Stimulated activated CD8-positive, alpha-beta memory T cell treated with anti-CD3 and anti-CD28 coated beads, Interleukin-7, amount 100 ng/mL, for 1 hour (primary cell): ENCODE measurements at places on chromosomes 1 and 21.

GRCh38 chr1:81550753-81551152 is 250.0 kb upstream of the ADGRL2 start:
- DNase-seq: no peak

DNA sequence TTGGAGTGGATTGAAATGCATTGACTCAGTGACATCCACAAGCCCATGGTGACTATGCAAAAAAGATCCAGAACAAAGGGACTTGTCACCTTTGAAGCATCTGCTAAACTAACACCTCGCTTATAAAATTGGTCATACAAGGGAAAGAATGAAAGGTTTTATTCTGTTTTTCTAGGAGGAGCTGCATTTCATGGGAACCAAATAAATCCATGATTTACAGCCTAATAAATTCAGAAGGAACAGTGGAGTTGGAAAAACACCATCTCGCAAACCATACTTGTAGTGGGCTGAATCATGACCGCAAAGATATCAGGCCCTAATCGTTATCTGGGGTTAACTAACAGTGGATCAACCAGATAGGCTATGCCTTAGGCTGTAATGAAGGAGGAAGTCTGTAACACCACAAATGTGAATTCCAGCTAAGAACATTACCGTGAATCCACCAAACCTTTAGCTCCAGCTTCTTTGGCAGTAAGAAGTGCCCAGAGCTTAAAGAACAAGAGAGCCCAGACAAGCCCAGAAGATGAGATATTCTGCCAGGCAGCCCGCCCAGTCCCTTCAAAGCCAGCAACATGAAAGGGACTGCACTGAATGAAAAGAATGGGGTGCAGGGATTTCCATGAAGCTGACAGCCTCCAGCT is 27.4 kb downstream of the RSPH1 start:
- DNase-seq: no peak

DNA sequence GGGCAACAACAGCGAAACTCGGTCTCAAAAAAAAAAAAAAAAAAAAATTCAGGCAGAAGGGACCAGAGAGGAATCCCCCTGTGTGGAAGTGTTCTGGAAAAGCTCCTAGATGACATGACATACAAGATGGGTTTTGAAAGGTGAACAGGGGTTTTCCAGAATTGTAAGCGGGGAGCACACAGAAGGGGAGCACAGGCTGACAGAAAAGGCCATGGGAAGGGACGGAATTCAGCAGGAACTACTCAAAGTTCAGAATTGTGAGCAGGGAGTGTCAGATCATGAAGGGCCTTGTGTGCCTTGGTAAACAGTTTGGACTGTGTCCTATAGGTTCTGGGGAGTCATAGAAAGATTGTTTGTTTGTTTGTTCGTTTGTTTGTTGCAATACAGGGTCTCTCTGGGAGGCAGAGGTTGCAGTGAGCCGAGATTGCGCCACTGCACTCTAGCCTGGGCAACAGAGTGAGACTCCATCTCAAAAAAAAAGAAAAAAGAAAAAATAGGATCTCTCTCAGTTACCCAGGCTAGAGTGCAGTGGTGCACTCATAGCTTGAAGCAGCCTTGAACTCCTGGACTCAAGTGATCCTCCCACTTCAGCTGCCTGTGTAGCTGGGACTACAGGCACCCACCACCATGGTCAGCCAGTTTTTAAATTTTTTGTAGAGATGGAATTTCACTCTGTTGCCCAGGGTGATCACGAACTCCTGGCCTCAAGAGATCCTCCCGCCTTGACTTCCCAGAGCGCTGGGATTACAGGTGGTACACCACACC is 1.2 kb upstream of the RHBDL2 start:
- DNase-seq: no peak

DNA sequence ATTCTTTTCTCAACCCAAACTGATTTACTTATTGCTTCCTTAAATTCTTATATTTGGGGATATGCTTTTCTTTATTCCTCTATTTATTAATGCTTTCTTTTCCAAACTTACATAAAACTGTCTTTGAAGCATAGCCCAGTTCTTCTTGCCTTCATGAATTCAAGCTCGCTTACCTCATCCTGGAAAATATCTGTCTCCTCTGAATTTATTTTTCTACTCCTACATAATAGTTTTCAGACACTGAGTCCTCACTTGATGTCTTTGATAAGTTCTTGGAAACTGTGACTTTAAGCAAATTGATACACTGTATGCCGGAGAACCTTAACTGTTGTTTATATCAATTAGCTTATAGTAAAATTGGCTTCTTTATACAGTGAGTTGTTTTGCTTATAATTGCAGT is 93.8 kb downstream of the ZFYVE9 start:
- DNase-seq: no peak

DNA sequence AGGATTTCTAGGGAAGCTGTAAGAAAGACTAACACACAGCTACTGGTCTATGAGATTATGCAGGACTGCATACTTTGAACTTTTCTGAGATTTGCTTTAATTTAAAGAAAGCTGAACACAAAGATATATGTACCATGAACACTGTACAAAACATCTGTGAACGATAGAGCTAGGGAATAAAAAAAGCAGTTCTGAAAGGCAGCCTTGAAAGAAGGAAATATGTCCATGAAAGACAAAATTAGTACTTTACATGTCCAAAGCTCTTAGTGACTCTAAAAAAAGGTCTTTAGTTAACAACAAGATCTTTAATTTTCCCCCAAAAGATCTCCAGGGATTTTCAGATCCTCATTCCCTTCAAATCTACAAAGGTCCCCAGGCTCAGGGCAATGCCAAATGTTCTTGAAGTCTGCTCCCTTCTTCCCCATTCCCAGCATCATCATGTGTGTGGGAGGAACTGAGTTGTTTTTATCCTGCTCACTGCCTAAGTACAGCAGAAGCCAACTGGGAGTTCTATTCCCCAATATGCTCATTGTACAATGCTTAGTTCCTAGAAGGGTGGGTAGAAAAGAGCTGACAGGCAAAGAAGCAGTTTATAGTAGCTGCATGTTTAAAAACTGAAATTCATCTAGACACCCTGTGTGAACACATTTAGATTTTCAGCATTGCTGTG is 60.1 kb upstream of the PTCH2 start:
- DNase-seq: no peak

DNA sequence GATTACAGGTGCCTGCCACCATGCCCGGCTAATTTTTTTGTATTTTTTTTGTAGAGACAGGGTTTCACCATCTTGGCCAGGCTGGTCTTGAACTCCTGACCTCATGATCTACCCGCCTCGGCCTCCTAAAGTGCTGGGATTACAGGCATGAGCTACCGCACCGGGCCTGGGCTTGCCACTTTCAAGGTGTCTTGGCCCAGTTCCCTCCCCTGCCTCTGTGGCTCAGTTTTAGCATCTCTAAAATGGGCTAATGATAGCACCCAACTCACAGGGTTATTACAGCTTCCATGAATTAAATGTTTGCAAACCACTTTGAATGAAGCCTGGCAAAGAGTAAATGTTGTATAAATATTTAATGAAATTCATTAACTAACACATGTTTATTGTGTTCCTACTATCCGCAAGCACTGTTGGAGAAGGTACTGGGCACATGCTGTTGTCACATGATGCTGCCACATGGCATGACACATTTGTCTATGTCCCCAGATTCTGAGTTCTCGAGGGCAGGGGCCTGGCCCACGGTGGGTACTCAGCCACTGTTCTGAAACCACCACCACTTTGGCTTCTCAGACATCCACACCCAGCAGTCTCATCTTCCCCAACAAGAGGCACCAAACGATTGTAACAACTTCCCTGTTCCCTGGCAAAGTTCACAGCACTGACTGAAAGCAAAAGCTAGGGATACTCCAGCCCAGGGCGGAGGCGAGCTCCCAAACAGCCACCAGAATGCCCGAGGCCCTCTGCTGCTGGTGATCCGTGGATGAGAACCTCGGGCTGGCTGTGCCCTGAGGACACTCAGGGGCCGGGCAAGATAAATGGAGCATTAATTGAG is 9.7 kb downstream of the IFFO2 start:
- DNase-seq: no peak

DNA sequence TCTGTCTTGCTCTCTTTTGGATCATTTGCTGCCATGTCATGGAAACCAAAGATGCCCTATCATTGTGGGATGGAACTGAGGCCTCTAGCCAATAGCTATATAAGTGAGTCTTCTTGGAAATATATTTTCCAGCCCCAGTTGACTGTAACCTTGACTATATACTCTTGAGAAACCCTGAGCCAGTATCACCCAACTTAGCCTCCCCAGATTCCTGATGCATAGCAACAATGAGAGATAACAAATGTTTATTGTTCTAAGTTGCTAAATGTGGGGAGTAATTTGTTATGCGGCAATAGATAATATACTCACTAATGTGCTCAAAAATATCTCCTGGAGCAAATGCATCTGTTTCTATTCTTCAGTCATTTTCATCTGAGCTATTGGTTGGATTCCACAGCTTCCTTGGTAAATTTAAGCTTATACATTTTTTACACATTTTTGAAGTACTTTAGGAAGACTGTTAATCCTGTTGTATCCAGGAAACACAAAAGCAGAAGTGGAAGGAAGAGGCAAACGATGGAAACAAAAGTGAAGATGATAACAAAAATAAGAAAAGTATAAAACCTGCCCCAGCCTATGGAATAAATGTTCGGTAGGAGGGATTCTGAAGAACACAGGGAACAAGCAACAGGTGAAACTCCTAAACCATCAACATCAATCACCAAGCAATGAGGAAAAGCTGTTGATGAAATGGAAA is 6.3 kb upstream of the SRRM1 start:
- DNase-seq: no peak

- DNase-seq: no peak
Observed at GRCh38 chr1:223249854-223250631, 107.0 kb upstream of the TLR5 start.

DNA sequence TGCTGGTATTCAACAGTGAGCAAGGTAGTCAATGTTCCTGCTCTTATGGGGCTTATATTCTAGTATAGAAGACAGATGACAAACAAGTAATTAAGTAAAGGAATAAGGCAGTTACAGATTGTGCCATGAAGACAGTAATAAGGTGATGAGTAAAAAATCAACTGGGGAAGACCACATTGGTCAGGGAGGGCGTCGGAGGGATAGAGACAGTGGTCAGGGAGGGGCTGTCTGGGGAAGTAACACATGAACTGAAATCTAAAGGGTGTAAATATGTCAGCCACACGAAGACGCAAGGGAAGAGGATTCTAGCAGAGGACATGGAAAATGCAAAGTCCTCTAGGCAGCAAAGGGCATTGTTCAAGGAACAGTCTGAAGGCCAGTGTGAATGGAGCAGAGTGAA is 10.1 kb downstream of the IL12RB2 start:
- DNase-seq: no peak

DNA sequence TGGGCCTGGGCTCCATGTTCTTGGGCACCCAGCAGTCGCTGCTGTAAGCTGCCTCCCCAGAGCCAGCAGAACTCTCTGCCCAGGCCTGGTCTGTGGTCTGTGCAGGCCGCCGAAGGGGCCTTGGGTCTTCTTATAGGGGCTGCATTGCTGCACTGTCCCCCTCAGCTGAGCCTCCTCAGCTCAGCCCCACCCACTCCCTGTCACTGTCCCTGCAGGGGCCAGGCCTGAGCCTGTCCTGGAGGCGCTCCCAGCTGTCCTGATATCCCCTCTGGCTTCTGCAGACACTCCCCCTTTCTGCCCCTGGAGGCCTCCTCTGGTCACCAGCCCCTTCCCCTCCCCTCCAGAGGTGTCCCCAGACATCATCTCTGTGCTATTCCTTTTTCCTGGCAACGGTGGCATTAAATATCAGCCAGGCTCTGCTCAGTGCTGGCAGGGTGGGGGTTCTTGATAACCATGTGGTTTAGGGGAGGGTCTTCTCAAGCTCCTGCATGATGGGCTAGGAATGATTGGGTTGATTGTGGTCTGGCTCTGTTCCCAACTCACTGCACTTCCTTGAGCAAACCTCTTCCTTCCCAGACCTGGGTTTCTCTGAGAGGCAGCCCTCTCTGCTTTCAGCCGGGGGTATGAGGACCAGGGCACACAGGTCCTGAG is 3.7 kb upstream of the FOXO6 start:
- no peak for DNase-seq

GRCh38 chr1:59178339-59179187 is 118.3 kb upstream of the FGGY start:
- DNase-seq: no peak

GRCh38 chr1:2376931-2377672 is 14.3 kb downstream of the MORN1 start:
- no peak for DNase-seq

DNA sequence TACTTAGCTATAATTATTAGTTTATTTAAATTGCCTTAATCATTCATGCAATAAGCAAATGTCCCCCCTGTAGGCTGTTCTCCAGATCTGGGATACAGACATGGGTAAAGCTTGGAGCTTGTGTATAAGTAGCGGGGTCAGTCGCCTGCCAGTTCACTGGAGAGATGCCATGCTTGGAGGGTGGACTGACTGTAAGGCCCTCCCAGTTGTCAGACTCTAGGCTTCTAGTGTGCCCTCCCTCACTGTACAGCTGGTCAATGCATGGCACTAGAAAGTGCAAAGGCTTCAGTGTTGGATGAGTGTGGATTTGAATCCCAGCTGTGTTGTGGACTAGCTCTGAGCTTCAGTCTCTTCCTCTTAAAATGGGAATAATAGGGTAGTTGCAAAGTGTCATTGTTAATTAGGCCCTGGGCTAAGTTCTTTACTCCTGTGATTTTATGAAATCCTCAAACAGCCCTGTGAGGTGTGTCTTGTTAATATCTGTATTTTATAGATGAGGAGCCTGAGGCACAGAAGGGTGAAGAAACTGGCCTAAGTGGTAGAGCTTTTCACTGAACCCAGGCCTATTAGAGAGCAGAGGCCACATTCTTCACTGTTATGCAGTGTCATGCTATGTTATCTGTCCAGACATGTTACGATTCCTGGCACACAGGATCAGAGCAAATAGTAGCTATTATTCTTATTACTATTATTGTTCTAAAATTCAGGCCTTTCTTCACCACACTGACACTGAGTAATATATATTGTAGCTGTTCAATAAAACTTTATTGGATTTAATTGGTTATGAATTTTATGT is 85.9 kb downstream of the ROR1 start:
- no peak for DNase-seq

- no peak for DNase-seq
Observed at GRCh38 chr1:96520579-96520947, 201.0 kb upstream of the PTBP2 start.

DNA sequence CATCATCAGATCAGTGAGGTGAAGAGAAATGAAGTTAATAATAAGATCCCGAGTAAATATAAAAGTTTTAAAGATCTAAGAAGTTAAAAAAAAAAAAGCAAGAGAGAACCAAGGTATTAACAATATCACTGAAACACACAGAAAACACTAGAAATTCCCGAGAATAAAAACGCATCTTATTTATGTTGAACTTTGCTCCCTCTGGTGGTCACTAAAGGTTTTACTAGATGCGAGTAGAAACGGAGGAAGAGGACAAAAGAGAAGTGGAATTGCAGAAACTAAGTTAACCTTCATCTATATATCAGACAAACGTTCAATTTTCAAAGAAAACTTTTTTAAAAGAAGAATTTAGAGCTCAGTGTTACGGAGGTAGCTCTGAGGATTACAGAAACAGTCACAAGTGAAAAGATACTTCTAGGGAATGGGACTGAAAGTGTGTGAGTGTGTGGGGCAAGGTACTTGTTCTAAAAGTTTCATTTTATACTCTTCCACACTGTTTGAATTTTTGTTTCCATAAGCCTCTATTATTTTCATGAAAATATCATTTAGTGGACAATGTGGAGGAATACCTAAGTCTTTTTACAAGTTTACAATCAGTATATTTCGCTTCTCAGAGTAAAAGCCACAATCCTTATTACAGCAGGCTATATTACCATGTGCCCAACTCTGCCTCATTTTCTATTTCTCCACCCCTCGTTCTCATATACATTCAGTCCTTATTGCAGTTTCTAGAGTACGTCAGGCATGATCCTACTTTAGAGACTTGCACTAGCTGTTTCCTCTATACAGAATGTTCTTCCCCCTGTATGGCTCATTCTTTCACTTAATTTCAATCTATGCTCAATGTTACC is 19.7 kb downstream of the ACBD6 start:
- no peak for DNase-seq
